ENCODE measurements at places on chromosomes 3 and 15. TPM values are rescaled to one million over a fixed set of nuclear protein-coding genes. Genes with fewer than 3 reads are reported as not detected.

ROPN1 gene
- total RNA-seq: 0.21 TPM

- DNase-seq: peak; percentile 93
Measured at GRCh38 chr15:60379525-60380274, 18.1 kb downstream of the ANXA2 start.

ANP32A gene
- 80.0 TPM for total RNA-seq

DNA sequence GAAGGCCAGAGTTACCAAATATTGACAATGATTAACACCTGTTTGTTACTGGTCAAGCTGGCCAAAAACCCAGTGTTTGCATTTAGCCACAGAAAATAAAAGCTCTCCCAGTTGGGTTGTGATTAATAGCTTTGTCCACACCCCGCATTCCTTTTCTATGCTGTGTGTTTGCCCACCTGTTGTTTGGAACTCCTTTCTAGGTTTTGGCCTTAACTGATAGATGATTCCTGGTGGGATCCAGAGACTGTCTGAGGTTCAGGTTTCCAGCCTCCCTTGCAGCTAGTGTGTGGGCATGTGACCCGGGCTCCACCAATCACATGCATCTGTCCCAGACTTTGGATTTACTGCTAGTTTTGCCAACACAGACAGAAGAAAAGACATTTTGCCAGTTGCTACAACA lies 83.8 kb downstream of the PTPRG start:
- peak; percentile 33 for DNase-seq

ZIC4 gene
- total RNA-seq: not detected

CXCR6 gene
- not detected for total RNA-seq

TMEM108 gene
- 0.27 TPM for total RNA-seq

DNA sequence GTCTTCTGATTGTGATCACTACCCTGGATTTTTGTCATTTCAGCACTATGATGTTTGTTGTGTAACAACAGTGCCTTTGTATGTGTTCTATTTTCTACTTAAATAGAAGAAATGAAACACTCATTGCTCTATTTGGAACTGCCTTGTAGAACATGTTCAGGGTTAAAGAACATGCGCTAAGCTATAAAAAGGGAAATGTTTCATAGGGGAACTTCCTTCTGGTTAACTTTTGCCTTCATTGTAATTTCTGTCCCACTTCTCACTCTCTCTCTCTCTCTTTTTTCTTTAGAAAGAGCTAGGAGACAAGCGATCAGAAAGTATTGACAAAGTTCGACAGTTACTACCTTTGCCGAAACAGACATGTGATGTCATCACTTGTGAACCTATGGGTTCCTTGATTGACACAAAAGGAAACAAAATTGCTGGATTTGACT lies at the start of gene P2RY12:
TSS of gene P2RY12 (minus strand) at position 13 of the 434 bp plus-strand sequence. CDS start 45,908 bp downstream, outside the sequence.
- no peak for DNase-seq

WNT5A gene
- total RNA-seq: 9.9 TPM

HGD gene
- not detected for total RNA-seq

LRRN1 gene
- total RNA-seq: not detected

Measured in HT1080 (cell line).